ENCODE measurements at places on chromosomes 3 and 15.

DNA sequence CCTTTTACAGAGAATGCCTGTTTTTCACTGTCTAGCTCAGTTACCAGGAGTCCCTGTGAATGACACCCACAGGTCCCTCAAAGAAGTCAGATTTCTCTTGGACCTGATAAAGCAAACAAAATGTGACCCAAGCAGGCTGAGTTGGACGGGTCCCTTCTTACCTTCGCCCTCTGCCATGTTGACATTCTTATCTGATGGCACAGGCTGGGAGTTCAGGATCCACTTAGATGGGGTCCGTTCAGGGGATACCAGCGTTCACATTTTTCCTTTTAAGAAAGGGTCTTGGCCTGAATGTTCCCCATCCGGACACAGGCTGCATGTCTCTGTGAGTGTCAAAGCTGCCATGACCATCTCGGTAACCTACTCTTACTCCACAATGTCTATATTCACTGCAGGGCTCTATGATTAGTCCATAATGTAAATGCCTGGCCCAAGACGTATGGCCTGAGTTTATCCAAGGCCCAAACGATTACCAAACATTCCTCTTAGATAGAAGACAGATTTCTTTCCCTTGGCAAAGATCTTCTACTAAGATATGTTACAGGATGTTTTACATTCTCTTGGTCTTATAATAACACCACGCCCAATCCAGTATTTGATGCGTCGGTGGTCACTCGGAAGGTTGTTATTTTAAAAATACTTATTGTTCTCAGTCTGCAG, 179.1 kb downstream of the THSD4 start:
- DNase-seq: no peak

- no peak for DNase-seq
Observed at GRCh38 chr3:143601723-143602484, 246.4 kb downstream of the SLC9A9 start.

DNA sequence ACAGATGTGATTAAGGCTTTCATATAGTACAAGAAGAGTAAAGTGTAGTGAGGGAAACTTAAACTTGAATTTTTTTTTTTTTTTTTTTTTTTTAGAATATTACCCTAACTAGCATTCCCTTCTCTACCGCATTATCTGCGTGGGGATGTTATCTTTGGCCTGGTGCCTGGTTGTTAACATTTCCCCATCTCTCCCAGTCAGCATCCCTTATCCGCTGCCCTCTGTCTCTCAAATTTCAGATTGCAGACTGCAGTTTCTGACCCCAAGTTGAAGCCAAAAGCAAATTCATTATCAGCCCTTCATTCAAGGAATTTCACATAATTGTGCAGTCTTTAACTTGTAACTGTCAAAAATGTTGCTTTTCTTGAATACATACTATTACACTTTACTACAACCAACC, 353.0 kb downstream of the PLOD2 start:
- no peak for DNase-seq

- no peak for DNase-seq
Observed at GRCh38 chr15:57527382-57528091, 64.2 kb upstream of the MYZAP start.

- DNase-seq: no peak
Observed at GRCh38 chr3:5349343-5349742, 161.8 kb downstream of the EDEM1 start.

DNA sequence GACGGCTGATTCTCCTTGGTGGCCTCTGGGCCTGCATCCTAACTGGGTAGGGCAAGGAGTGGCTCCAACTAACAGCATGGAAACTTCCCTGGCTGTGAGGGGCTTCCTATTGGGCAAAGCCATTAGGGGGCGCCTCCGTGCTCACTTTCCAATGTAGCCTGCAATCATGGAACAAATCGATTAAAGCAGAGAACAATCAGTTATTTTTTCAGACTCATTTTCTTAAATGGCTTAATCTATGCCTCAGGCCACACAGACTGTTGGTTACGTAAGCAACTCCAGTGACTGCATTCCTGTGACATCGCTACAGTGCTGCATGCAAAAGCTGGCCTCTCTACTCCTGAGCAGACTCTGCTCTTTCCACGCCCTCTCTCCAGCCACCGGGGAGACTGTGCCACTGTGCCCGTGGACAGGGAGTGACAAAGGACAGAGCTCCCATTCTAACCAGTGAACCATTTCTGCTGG, 278.9 kb downstream of the KLF13 start:
- no peak for DNase-seq

GRCh38 chr3:69848113-69848512, 108.8 kb downstream of the MITF start:
- no peak for DNase-seq

GRCh38 chr3:11907667-11908660, 61.3 kb upstream of the TAMM41 start:
- DNase-seq: no peak

- DNase-seq: no peak
Observed at GRCh38 chr15:63051156-63052066, 8.9 kb downstream of the TPM1 start.

GRCh38 chr3:45106874-45107273, 39.3 kb downstream of the CDCP1 start:
- no peak for DNase-seq

- DNase-seq: no peak
Observed at GRCh38 chr3:166114448-166114847, 277.2 kb upstream of the BCHE start.

GRCh38 chr15:89068325-89068784, 19.9 kb upstream of the ABHD2 start:
- DNase-seq: no peak

- no peak for DNase-seq
Observed at GRCh38 chr15:65175511-65175910, 9.6 kb downstream of the CLPX start.

DNA sequence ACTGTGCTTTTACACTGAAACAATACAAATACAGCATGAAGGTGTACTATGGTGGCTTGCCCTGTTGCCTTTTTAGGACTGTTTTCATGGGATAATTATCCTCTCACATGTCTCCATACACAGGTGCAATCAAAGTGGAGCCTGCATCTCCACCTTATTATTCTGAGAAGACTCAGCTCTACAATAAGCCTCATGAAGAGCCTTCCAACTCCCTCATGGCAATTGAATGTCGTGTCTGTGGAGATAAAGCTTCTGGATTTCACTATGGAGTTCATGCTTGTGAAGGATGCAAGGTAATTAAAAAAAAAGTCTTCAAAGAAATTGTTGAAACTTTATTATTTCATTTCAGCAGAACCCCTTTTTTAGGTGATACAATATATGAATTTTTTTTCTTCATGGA, 92.3 kb downstream of the PPARG start:
- DNase-seq: no peak

GRCh38 chr3:39443530-39443929, 23.9 kb upstream of the MOBP start:
- no peak for DNase-seq

DNA sequence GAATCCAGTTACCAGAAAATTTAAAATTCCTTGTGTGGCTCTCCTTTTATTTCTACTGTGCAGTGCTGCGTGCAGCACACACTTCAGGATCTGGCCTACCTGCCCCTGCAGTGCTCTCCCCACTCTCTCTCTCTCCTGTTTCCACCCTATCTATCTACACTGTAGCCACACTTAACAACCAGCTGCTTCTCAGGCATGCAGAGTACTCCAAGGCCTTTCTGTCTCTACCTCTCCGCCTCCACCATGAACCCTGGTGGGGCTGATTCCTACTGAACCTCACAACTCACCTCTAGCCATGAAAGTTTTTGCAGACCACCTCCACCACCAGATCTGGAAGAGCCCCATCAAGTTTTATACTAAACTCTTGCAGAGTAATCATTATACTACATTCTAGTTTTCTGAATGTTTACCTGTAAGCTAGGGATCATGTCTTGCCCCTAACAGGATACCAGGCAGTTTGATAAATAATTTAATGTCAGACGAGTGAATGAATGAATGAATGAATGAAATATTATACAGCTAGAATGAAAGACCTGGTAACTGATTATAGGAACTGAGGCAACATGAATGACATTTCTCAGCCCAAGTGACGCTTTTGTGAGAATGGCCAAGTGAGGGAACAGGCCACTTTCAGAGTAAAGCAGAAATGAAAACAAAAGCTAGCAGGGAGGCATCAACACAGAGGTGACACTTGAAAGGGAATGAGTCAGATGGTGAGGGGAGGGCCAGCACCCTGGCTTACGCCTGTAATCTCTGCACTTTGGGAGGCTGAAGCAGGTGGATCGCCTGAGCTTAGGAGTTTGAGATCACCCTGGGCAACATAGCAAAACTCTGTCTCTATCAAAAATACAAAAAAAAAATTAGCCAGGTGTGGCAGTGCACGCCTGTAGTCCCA, 363.5 kb downstream of the FOXP1 start:
- DNase-seq: peak; percentile 8

DNA sequence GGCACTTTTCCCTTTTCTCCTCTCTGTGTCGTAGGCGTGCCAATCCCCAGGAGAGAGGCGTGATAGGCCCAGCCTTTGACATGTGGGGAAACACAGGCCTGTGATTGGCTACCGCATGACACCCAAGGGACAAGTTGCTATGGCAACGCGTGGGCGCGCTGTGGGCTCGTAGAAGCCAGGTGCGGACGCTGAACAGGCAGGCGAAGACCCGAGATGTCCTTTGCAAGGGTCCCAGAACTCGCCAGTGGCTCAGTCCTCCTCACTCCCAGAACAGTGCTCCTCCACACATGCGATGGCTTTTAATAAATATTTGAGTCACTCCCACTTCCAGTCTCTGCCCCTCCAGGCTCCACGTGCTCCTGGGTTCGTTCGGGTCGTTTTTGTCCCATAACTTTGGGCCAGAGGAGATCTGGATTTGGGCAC, 4.2 kb downstream of the SLC51B start:
- peak; percentile 83 for DNase-seq

DNA sequence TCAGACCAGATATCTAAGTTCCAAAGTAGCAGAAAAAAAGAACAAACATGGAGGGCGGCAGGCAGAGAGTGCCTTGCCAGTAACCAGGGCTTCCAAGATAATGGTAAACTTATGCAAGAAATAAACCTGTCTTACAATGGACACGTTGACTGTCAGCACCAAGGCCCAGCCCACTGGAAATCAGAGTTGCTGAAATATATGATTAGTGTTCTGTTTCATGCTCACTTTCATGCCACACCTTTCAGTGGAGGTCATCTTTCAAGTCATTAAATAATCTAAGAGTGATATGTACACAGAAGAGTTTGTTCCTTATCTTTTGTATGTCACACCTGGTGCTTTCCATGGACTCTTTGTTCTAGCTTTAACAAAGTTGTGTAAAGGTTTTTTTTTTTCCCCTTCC, 358.1 kb downstream of the MECOM start:
- DNase-seq: no peak

DNA sequence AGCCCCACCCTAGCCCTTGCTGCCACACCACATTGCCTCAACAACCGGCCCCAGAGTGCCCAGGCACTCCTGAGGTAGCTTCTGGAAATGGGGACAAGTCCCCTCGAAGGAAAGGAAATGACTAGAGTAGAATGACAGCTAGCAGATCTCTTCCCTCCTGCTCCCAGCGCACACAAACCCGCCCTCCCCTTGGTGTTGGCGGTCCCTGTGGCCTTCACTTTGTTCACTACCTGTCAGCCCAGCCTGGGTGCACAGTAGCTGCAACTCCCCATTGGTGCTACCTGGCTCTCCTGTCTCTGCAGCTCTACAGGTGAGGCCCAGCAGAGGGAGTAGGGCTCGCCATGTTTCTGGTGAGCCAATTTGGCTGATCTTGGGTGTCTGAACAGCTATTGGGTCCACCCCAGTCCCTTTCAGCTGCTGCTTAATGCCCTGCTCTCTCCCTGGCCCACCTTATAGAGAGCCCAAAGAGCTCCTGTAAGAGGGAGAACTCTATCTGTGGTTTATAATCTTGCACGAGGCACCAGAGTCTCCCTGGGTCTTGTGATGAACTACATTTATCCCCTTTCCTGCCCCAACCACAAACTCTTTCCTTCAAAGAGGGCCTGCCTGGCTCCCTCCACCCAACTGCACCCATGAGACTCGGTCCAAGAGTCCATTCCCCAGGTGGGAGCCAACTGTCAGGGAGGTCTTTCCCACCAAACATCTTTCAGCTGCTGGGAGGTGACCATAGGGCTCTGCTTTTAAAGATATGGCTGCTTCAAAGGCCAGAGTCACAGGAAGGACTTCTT, 39.1 kb downstream of the MESD start:
- DNase-seq: no peak

DNA sequence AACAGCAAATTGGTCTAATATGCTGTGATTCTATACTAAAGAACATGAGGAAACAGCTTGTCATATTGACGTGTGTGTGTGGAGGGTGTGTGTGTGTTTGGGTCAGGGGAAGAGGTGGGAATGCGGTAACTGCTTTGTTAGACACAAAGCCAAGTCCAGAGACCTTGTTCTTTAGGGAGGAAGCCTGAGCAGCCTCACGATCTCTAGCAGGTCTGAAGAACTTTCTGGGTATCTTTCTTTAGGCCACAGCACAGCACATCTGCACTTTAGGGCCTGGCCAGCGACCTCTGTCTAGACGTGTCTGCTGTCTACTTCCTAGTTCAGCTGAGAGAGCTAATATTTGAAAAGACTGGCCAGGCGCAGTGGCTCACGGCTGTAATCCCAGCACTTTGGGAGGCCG, 220.0 kb upstream of the TPRG1 start:
- DNase-seq: no peak

- no peak for DNase-seq
Observed at GRCh38 chr15:99141943-99142342, 37.1 kb downstream of the SYNM start.

GRCh38 chr3:142244056-142244455, 18.7 kb upstream of the GK5 start:
- no peak for DNase-seq

- DNase-seq: no peak
Observed at GRCh38 chr15:57897870-57898269, 167.6 kb downstream of the ALDH1A2 start.

GRCh38 chr3:191087391-191087790, 111.7 kb upstream of the OSTN start:
- no peak for DNase-seq

DNA sequence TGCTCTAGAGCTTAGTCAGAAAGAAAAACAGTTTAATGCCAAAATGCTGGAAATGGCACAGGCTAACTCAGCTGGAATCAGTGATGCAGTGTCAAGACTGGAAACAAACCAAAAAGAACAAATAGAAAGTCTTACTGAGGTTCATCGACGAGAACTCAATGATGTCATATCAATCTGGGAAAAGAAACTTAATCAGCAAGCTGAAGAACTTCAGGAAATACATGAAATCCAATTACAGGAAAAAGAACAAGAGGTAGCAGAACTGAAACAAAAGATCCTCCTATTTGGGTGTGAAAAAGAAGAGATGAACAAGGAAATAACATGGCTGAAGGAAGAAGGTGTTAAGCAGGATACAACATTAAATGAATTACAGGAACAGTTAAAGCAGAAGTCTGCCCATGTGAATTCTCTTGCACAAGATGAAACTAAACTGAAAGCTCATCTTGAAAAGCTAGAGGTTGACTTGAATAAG, 150.5 kb upstream of the LRRFIP2 start:
- no peak for DNase-seq
